ENCODE measurements at places on chromosomes 11 and 22.
A peak's percentile ranks its signal among the peaks of the same experiment; 100 is the strongest.

DNA sequence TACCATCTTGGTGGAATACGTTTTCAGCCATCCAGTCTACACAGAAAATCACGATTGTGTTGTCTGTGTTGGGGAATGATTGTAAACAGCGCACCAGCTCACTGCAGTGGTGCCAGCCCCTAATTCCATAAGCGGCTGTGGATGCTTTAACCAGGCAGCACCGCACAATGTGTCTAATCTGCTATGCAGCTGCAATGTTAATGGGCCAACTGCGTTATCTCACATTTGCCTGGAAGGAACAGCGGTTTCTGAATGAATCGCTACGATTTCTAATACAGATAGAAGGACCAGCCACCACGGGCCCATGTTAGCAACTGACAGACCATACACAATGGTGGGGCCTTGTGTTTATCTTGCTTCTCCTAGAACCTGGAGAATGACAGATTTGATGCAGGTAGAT is 384.5 kb upstream of the KIRREL3 start:
- no peak for DNase-seq

- peak; percentile 78 for DNase-seq
These were observed 62.0 kb downstream of the PAK1 start for GRCh38 chr11:77411717-77412441.

- no peak for DNase-seq
These were observed 28.5 kb upstream of the MUC5B start for GRCh38 chr11:1194231-1194976.

GRCh38 chr11:72239313-72239848 is 4.6 kb downstream of the PHOX2A start:
- no peak for DNase-seq

DNA sequence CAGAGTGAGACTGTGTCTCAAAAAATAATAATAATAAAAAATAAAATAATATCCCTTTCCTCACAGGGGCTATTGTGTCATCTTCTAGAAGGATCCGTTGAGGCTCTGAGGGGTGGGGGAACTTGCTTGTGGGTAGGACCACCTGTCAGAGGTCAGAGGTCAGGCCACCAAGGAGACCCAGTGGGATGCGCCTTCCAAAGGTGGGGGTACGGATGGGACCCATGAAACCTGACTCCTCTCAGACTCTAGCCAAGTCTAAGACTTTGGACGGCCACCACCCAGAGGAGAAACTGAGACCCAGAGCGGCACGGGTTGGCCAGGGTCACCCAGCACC is 367 bp upstream of the MMP11 start:
- no peak for DNase-seq

GRCh38 chr22:47032091-47032943 is 269.9 kb downstream of the TBC1D22A start:
- no peak for DNase-seq

- DNase-seq: no peak
These were observed 525.8 kb upstream of the TENM4 start for GRCh38 chr11:79966592-79966991.

DNA sequence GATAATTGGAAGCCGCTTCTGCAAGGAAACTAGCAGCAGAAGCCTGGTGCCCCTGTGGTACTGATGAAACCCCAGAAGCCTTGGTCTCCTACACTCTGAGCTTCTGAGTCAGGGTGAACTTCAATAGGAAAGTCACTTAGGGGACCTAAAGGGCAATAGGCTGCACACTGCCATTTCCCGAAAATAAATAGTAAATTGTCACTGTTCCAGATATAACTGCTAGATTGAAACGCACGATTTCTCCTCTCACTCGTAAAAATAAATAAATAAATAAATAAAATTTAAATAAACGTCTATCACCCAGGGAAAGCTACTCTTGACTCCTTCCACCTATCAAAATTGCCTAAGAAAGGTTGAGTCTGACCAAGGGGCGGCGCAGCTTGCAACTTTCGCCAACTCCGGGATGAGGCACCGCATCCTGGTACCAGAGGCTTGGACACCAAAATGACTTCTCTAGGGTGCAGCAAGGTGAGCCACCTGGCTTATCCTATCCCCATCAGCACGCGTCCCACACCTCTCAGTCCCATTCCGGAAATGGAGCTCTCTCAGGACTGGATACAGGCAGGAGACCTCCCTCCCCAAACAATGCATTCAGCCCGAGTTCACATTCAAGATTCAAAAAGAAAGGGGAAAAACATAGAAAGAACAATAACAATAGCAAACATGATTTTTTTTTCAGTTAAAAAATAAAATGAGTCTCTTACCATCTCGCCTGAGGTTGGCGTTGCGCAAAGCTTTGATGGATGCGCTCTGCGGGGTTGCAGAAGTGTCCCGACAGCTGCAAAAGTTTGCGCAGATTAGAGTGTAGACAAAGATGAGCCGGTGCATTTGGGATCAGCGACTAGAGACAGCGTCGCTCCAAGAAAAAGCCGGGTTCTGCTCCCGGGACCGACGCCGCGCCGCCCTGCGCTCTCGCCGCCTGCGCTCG is 583 bp downstream of the PDGFD start:
- DNase-seq: no peak

- DNase-seq: no peak
These were observed 116.6 kb downstream of the NAT10 start for GRCh38 chr11:34222030-34222429.

GRCh38 chr11:13962562-13963168 is at the start of gene SPON1:
SPON1 (plus strand) TSS chr11:13962723; CDS start chr11:13962905, 182 bp downstream.
- DNase-seq: peak; percentile 58

DNA sequence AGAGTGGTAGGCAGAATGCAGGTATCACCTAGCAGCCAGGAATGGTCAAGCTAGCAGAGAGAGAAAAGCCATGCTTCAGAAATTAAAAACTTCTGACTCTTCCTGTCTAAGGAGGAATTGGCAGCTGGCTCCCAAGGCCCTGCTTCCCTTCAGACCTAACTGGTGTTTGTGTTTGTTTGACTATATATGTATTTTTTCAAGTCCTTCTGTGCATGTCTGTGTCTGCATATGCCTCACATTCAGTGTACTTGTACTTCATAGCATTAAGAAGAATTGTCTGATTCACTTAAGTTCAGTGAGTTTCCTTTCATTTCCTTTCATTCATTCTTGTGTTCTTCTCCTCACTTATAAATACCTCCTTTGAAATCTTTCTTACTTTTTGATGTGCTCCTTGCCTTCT is 109.0 kb upstream of the RRM1 start:
- no peak for DNase-seq

DNA sequence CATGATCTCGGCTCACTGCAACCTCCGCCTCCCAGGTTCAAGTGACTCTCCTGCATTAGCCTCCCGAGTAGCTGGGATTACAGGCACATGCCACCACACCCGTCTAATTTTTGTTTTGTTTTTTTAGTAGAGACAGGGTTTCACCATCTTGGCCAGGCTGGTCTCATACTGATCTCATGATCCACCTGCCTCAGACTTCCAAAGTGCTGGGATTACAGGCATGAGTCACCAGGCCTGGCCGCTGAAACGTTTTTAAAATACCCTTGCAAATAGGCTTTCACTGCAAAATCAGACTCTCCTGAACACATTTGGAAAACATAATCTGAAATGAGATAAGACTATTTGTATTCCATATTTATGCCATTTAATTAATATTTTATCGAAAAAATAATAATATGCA is 826.1 kb upstream of the CNTN5 start:
- DNase-seq: no peak

DNA sequence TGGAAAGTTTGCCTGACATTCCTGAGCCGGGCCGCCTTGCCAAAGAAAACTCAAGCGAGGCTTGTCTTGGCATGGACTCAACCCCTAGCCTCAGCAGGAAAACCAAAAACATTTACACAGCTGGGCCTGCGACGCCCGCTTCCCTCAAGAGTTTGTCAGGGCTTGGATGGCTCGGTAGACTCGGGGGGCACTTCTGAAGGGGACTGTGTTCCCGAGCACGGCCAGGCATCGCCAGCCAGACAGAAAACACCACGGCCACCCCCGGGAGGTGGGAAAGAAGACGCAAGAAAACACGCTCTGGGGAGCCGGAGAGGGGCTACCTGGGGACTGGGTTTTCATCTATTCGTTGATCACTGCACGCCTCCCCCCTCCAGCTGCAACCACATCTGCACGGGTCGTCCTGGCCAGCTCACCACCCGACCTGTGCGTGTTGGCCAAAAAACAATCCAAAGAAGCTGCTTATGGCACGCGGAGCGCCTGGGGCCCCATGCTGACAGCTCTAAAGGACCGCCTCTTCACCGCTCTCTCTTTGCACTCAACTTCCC is 380.7 kb downstream of the MN1 start:
- no peak for DNase-seq

DNA sequence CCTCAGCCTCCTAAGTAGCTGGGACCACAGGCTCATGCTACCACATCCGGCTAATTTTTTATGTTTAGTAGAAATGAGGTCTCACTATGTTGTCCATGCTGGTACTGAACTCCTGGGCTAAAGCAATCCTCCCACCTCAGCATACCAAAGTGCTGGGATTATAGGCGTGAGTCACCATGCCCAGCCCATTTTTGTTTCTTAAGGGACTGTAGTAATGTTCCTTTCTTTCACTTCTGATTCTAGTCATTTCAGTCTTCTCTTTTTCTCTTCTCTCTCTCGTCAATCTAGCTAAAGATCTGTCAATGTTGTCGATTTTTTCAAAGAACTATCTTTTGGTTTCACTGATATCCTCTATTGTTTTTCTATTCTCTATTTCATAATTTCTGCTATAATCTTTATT is 111.0 kb upstream of the APOA1 start:
- no peak for DNase-seq

DNA sequence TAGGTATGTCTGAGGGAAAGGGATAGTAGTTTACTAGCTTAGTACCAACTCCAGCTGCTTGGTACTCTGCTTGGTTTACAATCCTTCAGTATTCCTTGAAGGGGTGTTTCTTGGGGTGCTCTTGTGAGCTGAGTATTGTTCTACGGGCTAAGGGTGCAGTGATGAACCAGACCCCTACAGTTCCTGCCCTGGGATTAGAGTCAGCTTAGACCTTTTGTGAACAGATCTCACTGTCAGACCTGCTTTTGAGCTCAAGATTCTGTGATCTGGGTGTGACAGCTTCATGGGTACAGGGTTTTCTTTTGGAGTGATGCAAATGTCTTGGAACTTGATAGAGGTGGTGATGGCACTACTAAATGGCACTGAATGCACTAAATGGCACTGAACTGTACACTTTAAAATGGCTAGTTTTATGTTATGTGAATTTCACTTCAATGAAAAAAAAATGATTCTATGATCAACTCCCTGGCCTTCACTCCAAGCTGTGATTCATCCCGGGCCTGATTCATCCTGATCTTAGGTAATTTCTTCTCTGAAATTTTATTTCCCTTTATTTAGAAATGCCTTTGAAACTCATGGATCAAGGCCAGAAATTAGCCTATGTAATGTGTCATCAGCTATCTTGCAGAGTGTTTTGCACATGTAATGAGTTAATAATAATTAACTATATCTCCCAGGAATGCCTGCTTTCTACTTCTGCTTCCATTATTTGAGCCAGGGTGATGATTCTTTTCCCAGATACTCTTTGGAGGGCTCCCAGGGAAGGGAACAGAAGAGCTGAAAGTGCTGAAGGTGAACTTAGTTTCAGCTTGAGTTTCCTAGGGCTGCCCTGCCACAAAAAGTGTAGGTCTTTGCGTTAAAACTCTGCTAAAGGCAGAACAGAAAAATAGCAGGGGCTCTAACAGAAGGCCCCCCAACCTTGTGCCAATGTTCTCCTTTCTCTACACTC is 87.9 kb downstream of the NCAM1 start:
- DNase-seq: no peak

GRCh38 chr11:104462341-104462740 is 298.4 kb upstream of the PDGFD start:
- no peak for DNase-seq
